ENCODE measurements at places on chromosomes 3 and 15. TPM values are rescaled to one million over a fixed set of nuclear protein-coding genes. Genes with fewer than 3 reads are reported as not detected.

The CNTN6 gene
- total RNA-seq, result 0.82 TPM

DNA sequence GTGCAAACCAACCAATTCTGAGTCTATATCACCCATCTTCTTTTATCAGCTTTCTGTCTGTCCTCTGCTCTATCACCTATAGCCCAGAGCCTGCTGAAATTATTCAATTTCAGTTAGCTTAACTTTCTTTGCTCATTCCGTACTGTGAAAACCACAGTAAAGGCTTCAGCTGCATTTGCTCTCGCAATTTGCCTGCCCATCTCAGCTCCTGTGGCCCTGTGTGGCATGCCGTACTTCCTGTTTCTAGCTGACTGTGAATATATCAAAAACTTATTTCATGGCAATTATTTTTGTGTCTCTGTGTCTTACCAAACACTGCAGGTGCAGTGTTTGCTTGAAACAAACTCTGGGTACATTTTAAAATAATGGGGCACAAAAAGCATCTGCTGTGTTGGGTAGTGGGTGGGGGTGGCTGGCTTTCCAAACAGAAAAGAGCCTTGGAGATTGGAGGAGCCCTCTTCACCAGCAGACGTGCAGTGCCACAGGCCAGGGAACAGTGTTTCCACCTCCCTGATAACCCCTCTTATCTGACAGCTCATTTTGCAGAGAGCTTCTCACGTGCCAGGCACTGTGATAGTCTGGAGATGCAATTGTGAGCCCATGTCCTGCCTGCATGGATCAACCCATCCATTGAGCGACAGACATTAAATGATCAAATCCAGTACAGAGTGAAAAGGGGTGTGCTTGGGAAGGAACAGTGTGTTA is 45.2 kb downstream of the GASK1A start:
- H3K36me3 ChIP-seq, result no peaks in the 10 kb centered on the region
- DNase-seq, result no peak
- H3K4me1 ChIP-seq, result no peaks in the 10 kb centered on the region
- H3K27ac ChIP-seq, result no peak overlapping the region
- peaks cover 2% of the 10 kb centered on the region for H3K27me3 ChIP-seq

The TP63 gene
- total RNA-seq, result not detected

- H3K4me1 ChIP-seq, result no peaks in the 10 kb centered on the region
- DNase-seq, result no peak
- H3K27ac ChIP-seq, result no peak overlapping the region
- H3K27me3 ChIP-seq, result no peaks in the 10 kb centered on the region
- H3K4me3 ChIP-seq, result no peak overlapping the region
- H3K36me3 ChIP-seq, result no peaks in the 10 kb centered on the region
Measured at GRCh38 chr3:61444782-61445181, 116.6 kb upstream of the PTPRG start.

- no peak overlapping the region for H3K27ac ChIP-seq
- DNase-seq, result no peak
- H3K36me3 ChIP-seq, result no peaks in the 10 kb centered on the region
- H3K4me1 ChIP-seq, result no peaks in the 10 kb centered on the region
- no peaks in the 10 kb centered on the region for H3K27me3 ChIP-seq
Measured at GRCh38 chr3:104990758-104991157, 376.0 kb upstream of the ALCAM start.

DNA sequence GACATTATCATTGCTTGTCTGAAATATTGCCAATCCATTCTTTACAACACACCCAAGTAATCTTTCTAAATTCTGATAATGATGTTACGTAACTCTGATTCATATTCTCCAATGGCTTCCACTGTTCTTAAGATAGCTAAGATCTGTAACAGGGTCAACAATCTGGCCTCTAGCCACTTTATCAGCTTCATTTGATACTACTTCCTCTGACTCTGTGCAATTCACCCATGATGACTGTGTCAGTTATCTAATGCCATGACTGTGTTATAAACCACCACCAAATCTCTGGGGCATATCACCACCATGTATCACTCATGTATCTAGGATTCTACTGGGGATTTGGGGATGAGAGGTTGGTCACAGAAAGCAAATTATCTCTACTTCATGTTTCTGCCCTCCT is 44.0 kb downstream of the CD200 start:
- peaks cover 28% of the 10 kb centered on the region for H3K4me1 ChIP-seq
- no peak overlapping the region for H3K4me3 ChIP-seq
- no peaks in the 10 kb centered on the region for H3K27me3 ChIP-seq
- H3K27ac ChIP-seq, result no peak overlapping the region
- peaks cover 5% of the 10 kb centered on the region for H3K36me3 ChIP-seq
- no peak for DNase-seq

The KBTBD13 gene
- not detected for total RNA-seq

GRCh38 chr15:60079210-60079609 is 75.1 kb downstream of the FOXB1 start:
- H3K27me3 ChIP-seq, result no peaks in the 10 kb centered on the region
- no peaks in the 10 kb centered on the region for H3K36me3 ChIP-seq
- no peak for DNase-seq
- no peak overlapping the region for H3K27ac ChIP-seq
- peak overlapping the region; percentile 67 for H3K4me3 ChIP-seq

GRCh38 chr3:13665582-13666226 is 116.8 kb downstream of the FBLN2 start:
- no peak overlapping the region for H3K27ac ChIP-seq
- DNase-seq, result no peak
- H3K36me3 ChIP-seq, result no peaks in the 10 kb centered on the region
- peaks cover 3% of the 10 kb centered on the region for H3K27me3 ChIP-seq

GRCh38 chr3:71127052-71127831 is 456.3 kb downstream of the FOXP1 start:
- no peaks in the 10 kb centered on the region for H3K27me3 ChIP-seq
- no peak overlapping the region for H3K27ac ChIP-seq
- H3K4me1 ChIP-seq, result peaks cover 53% of the 10 kb centered on the region
- H3K4me3 ChIP-seq, result peak overlapping the region; percentile 21
- DNase-seq, result no peak

GRCh38 chr15:33341953-33342352 is 31.2 kb downstream of the RYR3 start:
- no peak for DNase-seq
- no peaks in the 10 kb centered on the region for H3K36me3 ChIP-seq
- no peaks in the 10 kb centered on the region for H3K27me3 ChIP-seq
- no peak overlapping the region for H3K27ac ChIP-seq
- H3K4me3 ChIP-seq, result no peak overlapping the region

The UBP1 gene
- 90.9 TPM for total RNA-seq

The CLDN18 gene
- total RNA-seq, result not detected

The SERPINI2 gene
- 0.86 TPM for total RNA-seq

The DLEC1 gene
- 1.1 TPM for total RNA-seq

- H3K4me3 ChIP-seq, result no peak overlapping the region
- H3K36me3 ChIP-seq, result no peaks in the 10 kb centered on the region
- no peak for DNase-seq
- no peaks in the 10 kb centered on the region for H3K27me3 ChIP-seq
- peaks cover 31% of the 10 kb centered on the region for H3K4me1 ChIP-seq
- H3K27ac ChIP-seq, result no peak overlapping the region
Measured at GRCh38 chr3:197337656-197338055, 39.2 kb upstream of the DLG1 start.

DNA sequence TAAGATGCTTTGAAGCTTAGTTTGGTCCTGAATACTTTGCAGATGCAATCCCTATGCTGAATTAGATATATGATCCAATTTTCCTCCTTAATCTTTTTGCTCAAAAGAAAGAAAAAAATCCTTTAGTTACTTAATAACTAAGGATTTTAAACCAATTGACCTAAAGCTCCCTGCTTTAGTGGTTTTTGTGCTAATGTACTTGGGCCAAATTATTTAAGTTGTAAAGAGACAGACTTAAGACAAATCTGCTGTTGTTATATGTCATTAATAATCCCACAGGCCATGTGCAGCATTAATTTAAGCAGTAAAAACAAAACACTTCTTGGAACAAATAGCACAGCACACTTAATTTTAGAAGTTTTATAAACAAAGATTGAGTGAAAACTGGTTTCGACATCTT is 776.1 kb upstream of the SEMA6D start:
- DNase-seq, result no peak
- H3K27me3 ChIP-seq, result no peaks in the 10 kb centered on the region
- no peak overlapping the region for H3K4me3 ChIP-seq
- no peak overlapping the region for H3K27ac ChIP-seq
- H3K4me1 ChIP-seq, result no peaks in the 10 kb centered on the region

The OR5H2 gene
- not detected for total RNA-seq

GRCh38 chr3:148077318-148077923 is 620.3 kb upstream of the AGTR1 start:
- DNase-seq, result no peak
- no peak overlapping the region for H3K4me3 ChIP-seq
- H3K27me3 ChIP-seq, result peaks cover 3% of the 10 kb centered on the region
- no peaks in the 10 kb centered on the region for H3K36me3 ChIP-seq

- H3K4me3 ChIP-seq, result no peak overlapping the region
- no peaks in the 10 kb centered on the region for H3K27me3 ChIP-seq
- peaks cover 20% of the 10 kb centered on the region for H3K4me1 ChIP-seq
- no peak for DNase-seq
- peaks cover 10% of the 10 kb centered on the region for H3K36me3 ChIP-seq
Measured at GRCh38 chr3:45549961-45550360, 44.6 kb upstream of the LIMD1 start.

Measured in neural crest cell (in vitro differentiated cells).